ENCODE measurements at places on chromosomes 6 and 20.

GRCh38 chr6:45838996-45839395 lies 176.7 kb downstream of the CLIC5 start:
- DNase-seq: peak; percentile 8

DNA sequence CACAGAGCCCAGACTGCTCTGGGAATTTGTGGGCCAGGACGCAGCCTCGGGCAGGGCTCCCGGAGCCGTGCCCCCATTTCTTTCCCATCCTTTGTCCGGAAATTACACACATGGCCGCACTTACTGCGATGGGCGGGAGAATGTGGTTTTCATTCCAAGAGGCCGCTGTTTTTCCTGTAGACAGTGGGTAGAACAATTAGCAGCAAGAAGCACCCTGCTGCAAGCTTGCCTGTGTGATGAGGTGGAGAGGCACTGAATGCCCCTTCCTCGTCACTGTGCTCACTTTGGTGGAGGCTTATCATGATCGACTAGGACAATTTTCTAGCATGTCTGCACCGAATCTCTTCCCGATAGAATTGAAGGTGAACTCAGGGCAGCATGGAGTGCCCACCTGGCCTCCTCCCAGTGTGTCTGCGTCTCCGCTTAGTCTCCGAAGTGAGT lies 102.8 kb downstream of the DACT2 start:
- no peak for DNase-seq

DNA sequence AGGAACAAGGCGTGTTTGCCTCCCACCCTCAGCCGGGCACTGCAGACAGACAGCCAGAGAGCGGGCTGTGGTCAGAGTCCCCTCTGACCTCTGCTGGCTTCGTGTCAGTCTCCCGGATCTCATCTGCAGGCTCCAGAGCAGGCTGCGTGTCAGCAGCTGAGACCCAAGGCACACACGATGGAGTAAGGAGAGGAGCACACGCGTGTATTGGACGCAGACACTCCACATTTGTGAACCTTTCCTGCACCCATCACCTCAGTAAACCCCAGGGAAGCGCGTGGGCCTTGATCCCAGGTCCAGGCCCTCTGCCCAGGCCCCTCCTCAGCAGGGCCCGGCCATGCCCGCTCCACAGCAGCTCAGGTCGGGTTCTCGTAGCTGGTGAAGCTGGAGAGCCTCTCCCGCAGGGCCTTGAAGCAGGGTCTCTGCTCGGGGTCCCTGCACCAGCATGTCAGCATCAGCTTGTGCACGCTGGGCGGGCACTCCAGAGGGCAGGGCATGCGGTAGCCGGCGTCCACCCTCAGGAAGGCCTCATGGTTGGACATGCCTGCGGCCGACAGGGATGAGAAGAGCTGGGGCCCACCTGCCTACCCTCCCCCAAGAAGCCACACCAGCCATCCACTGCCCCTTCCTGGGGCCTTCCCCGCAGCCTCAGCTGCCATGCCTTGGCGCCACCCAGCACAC lies 7.9 kb downstream of the PTK6 start:
- no peak for DNase-seq

DNA sequence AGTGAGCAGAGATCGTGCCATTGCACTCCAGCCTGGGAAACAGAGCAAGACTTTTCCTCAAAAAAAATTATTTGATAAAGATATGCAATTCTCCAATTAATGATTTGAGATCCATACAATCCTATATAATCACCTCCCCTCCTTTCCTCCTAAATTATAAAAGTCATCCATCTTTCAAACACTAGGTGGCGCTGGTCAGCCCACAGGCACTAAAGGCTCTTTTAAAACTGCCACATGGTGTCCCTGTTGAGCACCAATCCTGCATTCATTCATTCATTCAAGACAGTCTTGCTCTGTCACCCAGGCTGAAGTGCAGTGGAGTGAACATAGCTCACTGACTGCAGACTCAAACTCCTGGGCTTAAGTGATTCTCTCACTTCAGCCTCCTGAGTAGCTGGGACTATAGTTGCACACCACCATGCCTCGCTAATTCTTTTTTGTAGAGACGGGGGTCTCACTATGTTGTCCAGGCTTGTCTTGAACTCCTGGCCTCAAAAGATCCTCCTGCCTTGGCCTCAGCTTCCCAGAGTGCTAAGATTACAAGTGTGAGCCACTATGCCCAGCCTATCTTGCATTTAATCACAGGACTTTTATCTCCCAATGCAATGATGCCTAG lies 58.7 kb upstream of the SLC2A12 start:
- DNase-seq: peak; percentile 84

- DNase-seq: no peak
Observed at GRCh38 chr6:160428818-160429619, 80.8 kb downstream of the SLC22A3 start.

DNA sequence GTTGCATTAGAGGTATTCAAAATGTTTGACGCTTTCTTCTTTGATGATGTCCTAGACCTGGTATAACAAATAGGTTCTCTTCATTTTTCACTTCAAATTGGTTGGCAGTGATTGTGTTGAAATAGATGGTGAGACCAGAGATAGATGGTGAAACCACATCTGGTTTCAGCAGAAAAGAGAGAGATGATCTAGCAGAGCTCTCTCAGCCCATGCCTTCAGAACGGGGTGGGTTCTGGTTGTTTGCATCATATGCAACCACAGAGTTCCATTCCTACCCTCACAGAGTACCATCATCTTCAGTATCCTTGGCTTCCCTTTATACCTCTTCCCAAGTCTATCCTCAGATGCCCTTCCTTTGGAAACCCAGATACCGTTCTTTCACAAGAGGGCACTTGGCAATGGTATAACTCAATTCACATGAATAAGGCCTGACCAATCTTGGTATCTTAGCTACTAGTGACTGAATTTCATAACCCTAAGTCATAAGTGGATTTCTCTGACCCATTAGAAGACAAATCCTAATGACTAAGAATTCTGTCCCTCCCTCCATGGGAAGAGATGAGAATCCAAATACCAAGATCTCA lies 93.7 kb downstream of the UBE3D start:
- DNase-seq: no peak

DNA sequence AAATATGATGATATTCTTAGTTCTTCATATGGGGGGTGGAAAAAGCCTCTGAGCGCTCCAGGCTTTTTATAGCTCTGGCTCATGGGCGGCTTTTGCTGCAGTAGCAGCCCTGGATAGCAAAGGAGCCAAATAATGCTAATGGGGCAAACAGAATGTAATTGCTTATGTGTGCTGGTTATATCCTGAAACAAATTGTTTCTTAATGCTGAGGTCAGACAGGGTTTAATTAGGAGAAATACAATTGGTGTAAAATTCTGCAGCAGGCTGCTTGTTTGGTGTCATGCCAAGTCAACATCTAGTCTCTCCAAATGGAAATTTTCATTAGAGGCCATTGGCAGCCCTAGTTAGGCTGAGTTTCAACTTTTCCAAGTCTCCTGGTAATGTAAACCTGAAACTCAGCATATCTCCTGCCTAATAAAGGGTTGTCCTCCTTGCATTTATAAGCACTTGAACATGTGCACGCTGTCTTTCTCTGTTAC lies 530.1 kb upstream of the NOX3 start:
- DNase-seq: no peak

DNA sequence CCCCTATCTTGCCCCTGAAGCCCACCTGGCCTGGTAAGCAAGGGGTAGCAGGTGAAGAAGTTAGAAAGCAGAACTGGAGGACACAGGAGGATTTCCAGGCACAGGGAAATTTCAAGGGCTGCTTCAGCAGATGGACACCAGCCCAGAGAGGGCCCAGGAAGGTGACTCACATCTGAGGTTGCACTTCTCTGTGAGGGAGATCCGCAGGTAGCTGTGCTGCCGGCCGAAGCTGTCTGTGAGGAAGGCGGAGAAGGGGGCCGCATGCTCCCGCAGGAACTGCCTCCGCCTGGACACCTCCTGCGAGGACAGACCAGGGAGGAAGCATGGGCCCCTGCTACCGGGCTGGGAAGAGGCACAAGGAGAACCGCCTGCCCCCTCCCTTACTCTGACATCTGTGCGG lies 7.1 kb downstream of the MOCS1 start:
- DNase-seq: no peak

DNA sequence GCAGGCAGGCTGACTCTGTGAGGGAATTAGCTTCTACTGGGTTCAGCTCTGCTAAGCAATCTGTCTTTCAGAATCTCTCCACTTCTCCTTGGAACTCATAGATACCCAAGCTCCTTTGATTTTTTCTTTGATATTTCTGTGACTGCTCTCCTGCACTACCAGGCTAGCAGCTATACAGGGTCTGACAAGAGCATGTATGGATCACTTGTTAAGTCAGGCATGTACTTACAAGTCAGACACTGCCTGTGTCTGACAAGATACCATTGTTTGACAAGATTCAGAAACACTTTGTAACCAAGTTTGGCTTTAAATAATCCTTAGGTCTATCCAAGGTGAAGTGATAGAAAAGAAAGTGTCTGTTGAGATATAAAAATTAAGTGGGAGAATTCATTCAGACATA lies 79.5 kb downstream of the SESN1 start:
- DNase-seq: no peak

GRCh38 chr6:52893803-52894202 lies 15.7 kb downstream of the GSTA3 start:
- DNase-seq: no peak

DNA sequence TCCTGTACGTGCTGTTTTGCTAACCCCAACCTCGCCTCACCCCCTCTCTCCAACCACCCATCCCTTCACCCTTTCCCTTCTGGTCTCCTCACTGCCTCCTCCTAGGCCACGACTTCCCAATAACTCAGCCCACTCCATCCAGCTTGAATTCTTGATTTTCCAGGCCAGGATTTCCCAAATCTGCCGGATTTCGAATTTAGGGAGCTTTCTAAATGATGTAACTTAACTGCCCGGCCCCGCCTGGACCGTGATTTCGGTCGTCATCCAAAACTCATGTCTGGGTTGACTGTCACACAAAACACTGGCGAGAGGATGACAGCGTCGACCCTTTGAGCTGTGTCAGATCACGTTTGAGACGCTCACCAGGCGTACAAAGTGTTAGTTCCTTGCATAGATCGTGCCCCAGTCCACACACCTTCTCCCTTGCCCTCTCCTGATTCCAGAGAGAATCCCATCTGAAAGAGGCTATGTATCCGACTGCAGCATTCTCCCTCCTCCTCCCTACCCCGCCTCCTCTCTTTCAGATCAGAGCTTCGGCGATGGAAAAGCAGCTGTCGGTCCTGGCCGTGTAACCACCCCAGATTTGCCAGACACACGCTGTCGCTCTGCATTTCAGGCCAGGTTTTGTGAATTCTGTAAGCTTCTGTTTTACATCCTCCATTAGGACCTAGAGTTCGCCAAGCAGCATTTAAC lies 168.2 kb downstream of the GPX5 start:
- DNase-seq: no peak
